Non-pigmented ciliary epithelial cell (primary cell): ENCODE measurements at places on chromosomes 4 and X.

- DNase-seq = no peak
Observed at GRCh38 chr4:175906384-175906783, 94.3 kb upstream of the GPM6A start.

DNA sequence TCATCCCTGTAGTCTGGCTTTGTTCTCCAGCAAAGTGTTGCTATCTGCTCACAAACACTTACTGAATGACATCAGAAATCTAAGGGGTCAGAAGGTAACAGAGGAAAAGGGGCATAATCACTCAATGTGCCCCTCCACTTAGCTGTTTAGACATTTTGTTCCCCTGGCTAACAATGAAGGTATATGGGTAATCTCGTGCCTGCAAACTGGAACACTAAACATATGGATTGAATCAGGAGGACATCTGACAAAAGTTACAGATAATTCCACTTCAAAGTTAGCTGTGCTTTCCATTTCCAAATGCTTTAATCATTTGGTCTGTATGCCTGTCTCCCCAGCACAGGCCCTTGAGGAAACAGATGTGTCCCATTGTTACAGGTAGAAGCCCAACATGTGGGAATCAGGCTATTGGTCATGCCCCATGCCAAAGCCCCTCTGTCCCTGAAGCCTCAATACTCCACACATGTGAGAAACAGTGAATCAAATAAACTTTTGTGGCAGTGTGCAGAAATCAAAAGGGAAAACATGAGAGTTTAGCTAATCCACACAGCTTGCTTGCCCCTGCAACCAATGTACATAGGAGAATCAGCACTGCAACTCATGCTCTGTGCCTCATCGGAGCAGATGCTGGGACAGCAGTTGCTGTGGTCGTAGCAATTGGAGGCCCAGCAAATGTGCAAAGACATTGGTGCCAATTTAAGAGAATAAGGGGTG lies 111.7 kb downstream of the RNF150 start:
- DNase-seq = no peak

- no peak for DNase-seq
Observed at GRCh38 chrX:109472939-109473735, 8.7 kb downstream of the GUCY2F start.

DNA sequence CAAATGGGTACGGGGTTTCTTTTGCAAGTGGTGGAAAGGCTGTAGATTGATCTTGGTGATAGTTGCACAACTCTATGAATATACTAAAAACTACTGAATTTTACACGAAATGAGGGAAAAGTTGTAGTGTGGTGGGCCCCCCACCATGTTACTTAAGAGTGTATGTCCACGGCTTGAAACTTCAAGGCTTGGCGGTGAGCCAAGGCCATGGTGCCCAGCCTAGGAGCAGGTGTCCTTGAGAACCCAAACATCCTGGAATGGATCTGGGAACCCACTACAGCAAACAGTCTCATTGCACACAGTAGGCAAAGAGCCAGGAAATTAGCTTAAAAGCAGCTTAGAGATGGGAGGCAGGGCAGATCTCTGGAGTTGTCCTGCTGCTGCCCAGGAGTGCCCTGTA lies 62.9 kb downstream of the BRCC3 start:
- no peak for DNase-seq

DNA sequence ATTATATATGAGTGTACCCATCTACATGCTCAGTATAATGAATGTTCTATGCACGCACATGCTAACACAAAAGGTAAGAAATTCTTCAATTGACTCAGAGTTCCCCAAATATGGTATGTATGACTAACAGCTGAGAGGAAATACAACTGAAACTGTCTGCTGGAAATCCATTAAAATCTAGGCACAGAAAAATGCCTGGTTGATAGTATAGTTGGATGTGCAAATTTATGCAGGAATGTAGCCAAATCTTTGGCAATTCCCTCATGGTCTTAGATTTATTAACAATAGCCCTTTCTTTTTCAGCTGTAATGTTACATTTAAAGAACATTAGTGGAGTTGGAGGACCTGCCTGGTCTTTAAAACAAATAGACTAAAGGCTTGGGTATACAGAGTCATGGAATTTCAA lies 5.5 kb downstream of the CAMK2D start:
- DNase-seq = no peak

- DNase-seq = no peak
Observed at GRCh38 chrX:132491191-132491590, 2.4 kb upstream of the MBNL3 start.

GRCh38 chr4:56692576-56692975 lies 11.5 kb upstream of the HOPX start:
- no peak for DNase-seq

- no peak for DNase-seq
Observed at GRCh38 chr4:185134307-185134869, 8.7 kb upstream of the SLC25A4 start.

GRCh38 chr4:4440333-4441061 lies 53.6 kb downstream of the NSG1 start:
- no peak for DNase-seq

- no peak for DNase-seq
Observed at GRCh38 chrX:23902419-23902818, 5.3 kb downstream of the APOO start.

GRCh38 chrX:10420134-10420533 lies 200.3 kb downstream of the MID1 start:
- no peak for DNase-seq

DNA sequence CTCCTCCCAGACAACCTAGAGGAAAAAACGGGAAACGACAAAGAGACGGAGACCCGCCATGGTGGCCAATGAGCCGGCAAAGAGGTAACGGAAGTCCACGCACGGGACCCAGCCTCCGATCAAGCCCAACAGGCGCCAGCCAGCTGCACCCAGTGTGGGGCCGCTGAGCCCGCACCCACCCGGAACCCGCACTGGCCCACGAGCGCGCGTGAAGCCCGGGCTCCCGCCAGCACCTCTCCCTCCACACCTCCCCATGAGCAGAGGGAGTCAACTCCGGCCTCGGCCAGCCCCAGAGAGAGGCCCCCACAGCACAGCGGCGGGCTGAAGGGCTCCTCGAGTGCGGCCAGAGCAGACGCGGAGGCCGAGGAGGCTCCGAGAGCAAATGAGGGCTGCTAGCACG lies 14.6 kb upstream of the FMR1 start:
- DNase-seq = no peak

- DNase-seq = no peak
Observed at GRCh38 chrX:4379071-4379470, 665.6 kb upstream of the PRKX start.

GRCh38 chr4:73376976-73377375 lies 27.1 kb upstream of the ALB start:
- no peak for DNase-seq

DNA sequence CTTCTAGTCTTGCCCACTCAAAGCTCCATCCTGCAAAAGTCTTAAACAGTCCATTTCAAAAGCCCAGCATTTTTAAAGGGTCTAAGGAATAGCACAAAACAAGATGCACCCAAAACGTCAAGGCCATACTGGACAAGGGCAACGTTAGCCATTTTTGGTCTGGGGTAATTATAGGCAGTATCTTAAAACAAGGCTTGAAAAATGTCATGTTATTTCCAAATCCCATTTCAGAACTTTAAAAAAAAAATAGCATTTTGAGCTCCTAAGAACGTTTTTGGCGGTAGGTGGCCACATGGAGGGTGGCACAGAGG lies 584 bp upstream of the TMEM165 start:
- DNase-seq = no peak
